ENCODE measurements at places on chromosomes 5 and 9.

DNA sequence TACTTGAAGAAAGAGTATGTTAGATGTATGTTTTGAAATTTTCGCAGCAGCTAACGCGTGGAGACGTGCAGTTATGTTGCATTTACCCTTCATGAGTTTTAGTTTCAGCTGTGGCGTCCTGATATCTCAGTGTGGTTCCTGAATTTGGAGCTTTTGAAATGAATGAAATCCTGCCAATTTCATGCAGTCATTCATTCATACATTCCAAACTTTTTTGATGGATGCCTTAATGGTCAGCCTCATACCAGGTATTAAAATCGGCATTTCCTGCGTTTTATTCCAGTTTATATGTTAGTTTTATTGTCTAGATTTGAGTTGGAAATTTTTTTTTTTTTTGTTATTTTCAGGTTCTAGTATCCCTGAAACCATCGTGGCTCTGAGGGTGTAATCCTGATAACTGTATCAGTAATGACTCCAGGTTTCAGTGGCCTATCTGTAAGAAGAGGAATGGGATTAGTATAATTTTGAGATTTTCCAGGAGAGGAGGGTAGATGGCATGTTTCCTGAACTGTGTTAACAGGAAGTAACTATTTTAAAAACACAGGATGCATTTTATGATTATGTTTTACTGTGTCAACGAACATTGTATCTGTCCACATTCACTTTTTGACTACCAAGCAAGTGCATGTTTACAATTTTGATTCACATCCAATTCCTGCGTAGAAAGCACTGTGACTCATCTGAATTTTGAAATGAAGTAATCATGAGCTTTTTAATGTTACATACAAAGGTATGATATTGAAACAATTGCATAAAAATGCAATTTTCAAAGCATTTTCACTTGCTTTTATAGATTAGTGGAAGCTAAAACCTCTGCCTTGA, 1.0 kb downstream of the FOCAD start:
- no peak for DNase-seq

GRCh38 chr5:154520861-154521453, 42.9 kb upstream of the HAND1 start:
- no peak for DNase-seq

DNA sequence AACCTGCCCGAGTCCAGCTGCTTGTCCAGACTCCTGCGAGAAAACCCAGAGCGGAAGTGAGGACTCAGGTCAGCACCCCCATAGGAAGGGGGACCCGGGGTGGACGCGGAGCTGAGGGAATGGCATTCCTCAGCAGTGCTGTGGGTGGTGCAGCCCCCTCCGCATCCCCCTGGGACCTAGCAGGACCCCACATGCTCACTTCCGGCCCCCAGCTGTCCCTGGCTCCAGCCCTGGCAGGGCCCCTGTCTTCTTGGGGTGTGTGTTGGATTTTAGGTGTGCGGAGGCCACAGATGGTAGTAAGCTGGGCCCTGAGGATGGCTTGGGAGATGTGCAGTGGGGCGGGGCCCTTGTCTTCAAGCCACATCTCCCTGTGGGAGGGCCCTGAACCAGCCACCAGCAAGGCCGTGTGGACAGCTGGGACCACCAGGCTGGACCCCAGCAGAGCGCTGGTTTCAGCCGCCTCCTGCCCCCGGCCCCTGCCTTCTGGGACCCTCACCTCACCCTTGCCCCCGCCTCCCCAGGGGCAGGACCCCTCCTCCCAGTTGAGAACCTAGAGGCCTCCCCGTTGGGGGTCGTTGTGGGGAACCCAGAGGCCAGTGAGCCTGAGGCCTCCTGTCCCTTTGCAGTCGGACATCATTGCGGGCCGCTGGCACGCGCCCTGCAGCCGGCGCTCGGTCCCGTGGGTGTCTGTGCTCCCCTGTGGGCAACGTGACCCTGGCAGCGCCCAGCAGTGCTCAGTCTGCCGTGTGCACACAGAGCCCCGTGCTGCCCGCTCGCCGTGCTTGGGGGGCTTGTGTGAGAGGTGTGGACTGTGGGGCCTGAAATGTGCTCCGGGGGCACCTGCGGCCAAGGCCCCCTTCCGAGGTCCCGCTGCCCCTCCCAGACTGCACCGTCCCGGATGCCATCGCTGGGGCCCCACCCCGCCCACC, 10.8 kb upstream of the SLC9A3 start:
- DNase-seq, result no peak

DNA sequence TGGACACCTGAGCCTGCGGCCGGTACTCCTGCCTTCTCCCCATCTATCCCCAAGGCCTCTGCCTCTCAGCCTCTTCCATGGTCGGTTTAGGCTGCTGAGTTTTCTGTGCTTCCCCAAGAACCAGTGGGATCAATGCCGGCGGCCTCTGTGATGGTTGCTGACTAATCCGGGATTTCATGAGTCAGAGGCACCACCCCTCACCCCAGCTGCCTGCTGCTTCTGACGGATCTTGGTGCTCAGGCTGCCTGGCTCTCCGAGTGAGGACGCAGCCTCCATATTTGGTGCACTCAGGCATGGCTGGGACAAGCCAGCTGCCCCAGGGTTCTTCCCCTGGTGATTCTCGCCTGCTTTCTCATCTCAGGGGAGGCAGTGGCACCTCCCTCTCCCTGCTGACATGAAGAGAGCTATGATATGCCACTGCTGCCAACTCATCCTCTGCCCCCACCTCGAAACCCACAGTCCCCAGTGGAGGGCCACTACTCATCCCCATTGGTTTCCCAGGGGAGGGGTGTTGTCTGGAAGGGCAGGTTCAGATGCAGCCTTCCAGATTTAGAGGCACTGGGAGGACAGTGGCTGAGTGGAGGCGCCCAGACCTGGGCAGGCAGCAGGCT, 3.3 kb upstream of the MAN1B1 start:
- DNase-seq, result no peak

DNA sequence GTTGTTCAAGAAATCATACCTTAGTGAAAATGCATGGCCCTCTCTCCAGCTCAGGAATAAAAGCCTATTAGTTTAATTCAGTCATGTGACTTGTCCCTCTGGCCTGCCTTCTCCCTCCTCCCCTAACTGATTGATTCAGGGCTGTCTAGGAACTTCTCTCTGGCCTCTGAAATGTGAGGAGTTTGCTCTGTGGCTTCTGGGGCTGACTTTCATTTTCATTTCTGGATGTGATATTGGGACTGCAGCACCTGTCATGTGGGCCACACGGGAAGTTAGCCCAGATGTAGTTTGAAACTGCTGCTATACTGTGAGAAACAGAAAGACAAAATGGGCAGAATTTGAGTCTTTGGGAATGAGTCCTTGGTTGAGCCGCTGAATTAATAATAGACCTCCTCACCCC, 44.8 kb downstream of the PARP8 start:
- DNase-seq, result peak; percentile 68

- no peak for DNase-seq
Measured at GRCh38 chr5:36177715-36178523, 26.0 kb downstream of the SKP2 start.

GRCh38 chr5:148381906-148382305, 1.9 kb upstream of the FBXO38 start:
- DNase-seq, result no peak

DNA sequence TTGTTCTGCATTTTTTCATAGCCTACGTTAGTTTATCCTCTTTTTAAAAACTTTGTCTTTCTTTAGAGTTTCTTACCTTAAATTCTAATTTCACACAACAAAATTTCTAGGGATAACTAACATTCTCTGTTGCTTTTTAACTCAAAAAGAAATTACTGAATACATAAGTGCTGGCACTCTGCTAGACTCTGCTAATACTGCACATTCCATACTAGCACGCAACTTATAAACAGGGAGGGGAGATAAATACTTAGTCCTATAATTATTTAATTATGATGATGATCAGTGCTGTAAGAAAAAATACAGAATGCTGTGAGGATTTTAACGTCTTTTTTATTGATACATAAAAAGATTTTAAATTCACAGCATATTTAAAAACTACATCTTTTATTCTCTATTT, 25.1 kb downstream of the RNF145 start:
- no peak for DNase-seq

GRCh38 chr9:131500377-131500776, 2.3 kb upstream of the POMT1 start:
- DNase-seq, result peak; percentile 80

GRCh38 chr9:26341545-26341944, 551.1 kb downstream of the CAAP1 start:
- no peak for DNase-seq

- DNase-seq, result no peak
Measured at GRCh38 chr5:67066815-67067214, 129.8 kb downstream of the CD180 start.
